ENCODE measurements at places on chromosomes 11 and 22. TPM values are rescaled to one million over a fixed set of nuclear protein-coding genes. Genes with fewer than 3 reads are reported as not detected.

DNA sequence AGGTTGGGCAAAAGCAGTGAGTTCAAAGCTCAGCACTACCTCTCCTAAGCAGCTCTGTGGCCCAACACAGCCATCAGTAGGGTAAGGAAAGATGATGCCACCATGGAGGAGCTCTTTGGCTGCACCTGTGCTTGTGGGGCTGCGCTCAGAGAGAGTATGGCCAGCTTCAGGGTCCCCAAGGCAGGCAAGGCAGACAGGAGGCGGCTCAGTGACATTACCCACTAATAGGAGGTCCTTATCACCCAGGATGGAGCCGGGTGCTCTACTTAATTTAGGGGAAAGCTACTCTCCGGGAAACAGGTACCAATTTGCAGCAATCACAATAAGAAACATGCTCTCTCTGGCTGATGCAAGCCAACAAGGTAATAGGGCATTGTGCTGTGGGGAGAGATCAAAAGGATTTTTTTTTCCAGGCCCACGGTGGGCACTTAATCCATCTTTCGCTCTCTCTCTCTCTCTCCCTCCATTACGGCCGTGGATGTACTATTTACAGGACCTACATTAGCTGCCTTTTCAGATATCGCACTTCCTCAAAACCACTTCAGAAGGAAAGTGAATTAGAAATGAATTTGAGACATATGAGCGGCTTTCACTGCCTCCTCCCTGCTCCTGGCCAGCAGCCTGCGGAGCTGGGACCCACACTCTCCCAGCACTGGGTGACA is 446.3 kb downstream of the SOX6 start:
- no peaks in the 10 kb centered on the region for H3K4me1 ChIP-seq
- DNase-seq = no peak
- no peaks in the 10 kb centered on the region for H3K27me3 ChIP-seq
- H3K27ac ChIP-seq = no peak overlapping the region

DNA sequence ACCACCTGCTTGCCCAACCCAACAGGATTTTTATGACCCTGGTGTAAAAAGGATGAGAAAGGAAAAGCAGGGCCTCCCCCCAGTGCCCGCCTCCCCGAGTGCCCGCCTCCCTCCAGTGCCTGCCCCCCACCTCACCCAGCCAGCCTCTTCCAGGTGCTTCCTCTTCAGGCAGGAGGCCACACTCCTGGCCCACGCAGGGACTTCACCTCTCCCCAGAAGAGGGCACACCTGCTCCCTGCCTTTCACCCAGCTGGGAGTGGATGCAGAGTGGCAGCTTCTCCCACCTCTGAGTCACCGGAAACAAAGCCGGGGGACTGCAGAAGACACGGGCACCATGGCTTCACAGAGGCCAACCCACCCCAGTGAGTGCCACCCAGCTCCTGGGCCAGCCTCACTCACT is 16.1 kb downstream of the CPT1A start:
- no peaks in the 10 kb centered on the region for H3K36me3 ChIP-seq
- no peaks in the 10 kb centered on the region for H3K4me1 ChIP-seq
- no peak overlapping the region for H3K27ac ChIP-seq
- DNase-seq = peak; percentile 78
- no peaks in the 10 kb centered on the region for H3K27me3 ChIP-seq

MRGPRX1 gene
- not detected for total RNA-seq

NAV2 gene
- 45.8 TPM for total RNA-seq

All from endothelial cell of umbilical vein (primary cell).